Trophoblast cell (in vitro differentiated cells and primary cell): ENCODE measurements at places on chromosomes 1 and 21.

DNA sequence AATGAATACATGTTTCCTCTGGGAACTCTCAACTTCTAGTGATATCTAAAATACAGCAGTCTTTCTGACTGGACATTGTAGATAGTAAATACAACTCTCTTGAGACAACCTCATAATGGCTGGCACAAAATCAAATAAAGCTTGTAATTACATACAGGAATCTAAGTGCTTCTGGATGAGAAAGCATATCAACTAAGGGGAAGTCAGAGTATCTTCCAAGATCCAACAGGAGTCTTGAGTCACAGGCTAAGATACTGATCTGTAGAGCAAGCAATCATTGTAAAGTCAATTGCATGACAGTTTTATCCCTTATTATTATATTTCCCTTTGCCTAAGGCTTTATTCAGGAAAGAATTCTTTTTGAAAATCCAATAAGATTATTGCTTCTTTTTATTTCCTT lies 249.9 kb downstream of the LRRIQ3 start:
- H3K4me1 ChIP-seq, result no peaks in the 10 kb centered on the region
- no peaks in the 10 kb centered on the region for H3K27me3 ChIP-seq
- DNase-seq, result no peak
- H3K27ac ChIP-seq, result no peak overlapping the region

GRCh38 chr1:228180271-228180958 lies 14.8 kb downstream of the IBA57 start:
- no peaks in the 10 kb centered on the region for H3K27me3 ChIP-seq
- no peaks in the 10 kb centered on the region for H3K4me1 ChIP-seq
- no peak overlapping the region for H3K4me3 ChIP-seq
- H3K27ac ChIP-seq, result no peak overlapping the region
- H3K36me3 ChIP-seq, result no peaks in the 10 kb centered on the region
- peak; percentile 21 for DNase-seq

- no peak for DNase-seq
- no peaks in the 10 kb centered on the region for H3K27me3 ChIP-seq
- no peaks in the 10 kb centered on the region for H3K36me3 ChIP-seq
- H3K27ac ChIP-seq, result no peak overlapping the region
Measured at GRCh38 chr1:175754921-175755320, 11.5 kb upstream of the TNR start.

GRCh38 chr1:32020339-32020738 lies 6.7 kb downstream of the KHDRBS1 start:
- H3K27me3 ChIP-seq, result no peaks in the 10 kb centered on the region
- no peak overlapping the region for H3K4me3 ChIP-seq
- H3K4me1 ChIP-seq, result peaks cover 7% of the 10 kb centered on the region
- H3K36me3 ChIP-seq, result peaks cover 33% of the 10 kb centered on the region
- no peak overlapping the region for H3K27ac ChIP-seq
- no peak for DNase-seq

- DNase-seq, result no peak
- H3K27ac ChIP-seq, result no peak overlapping the region
- no peaks in the 10 kb centered on the region for H3K4me1 ChIP-seq
- no peaks in the 10 kb centered on the region for H3K27me3 ChIP-seq
- no peak overlapping the region for H3K4me3 ChIP-seq
Measured at GRCh38 chr1:91036894-91037829, 15.3 kb upstream of the ZNF644 start.

GRCh38 chr1:152983743-152984142 lies at the start of gene SPRR1A:
SPRR1A (plus strand) TSS chr1:152984081; CDS start chr1:152985231, 1,150 bp downstream.
- H3K27ac ChIP-seq, result no peak within 1 kb of the TSS
- DNase-seq, result no peak
- H3K36me3 ChIP-seq, result no peaks in the 10 kb centered on the region
- H3K4me3 ChIP-seq, result no peak within 1 kb of the TSS
- no peaks in the 10 kb centered on the region for H3K27me3 ChIP-seq

GRCh38 chr1:37399205-37399604 lies 75.2 kb upstream of the ZC3H12A start:
- no peak overlapping the region for H3K27ac ChIP-seq
- no peak overlapping the region for H3K4me3 ChIP-seq
- no peaks in the 10 kb centered on the region for H3K36me3 ChIP-seq
- H3K27me3 ChIP-seq, result no peaks in the 10 kb centered on the region
- H3K4me1 ChIP-seq, result no peaks in the 10 kb centered on the region
- no peak for DNase-seq

DNA sequence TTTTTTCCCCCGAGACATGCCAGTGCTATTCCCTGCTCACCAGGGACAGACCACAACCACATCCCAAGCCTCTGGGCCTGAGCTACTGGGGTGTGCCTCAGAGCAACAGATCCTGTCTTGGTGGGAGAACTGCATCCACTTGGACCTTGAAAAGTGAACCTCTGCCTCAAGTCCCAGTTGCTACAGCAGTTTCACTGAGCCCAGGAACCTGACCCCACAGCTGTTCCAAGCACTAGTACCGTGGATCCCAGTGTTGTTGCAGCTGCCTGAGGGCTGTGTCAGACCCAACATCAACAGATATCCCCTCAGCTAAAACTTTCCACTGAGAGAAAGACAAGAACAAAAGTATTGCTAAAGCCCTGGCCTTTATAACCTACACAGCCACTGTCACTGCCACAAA lies 373.0 kb downstream of the PLPP3 start:
- no peak overlapping the region for H3K27ac ChIP-seq
- no peak overlapping the region for H3K4me3 ChIP-seq
- H3K36me3 ChIP-seq, result peaks cover 2% of the 10 kb centered on the region
- H3K27me3 ChIP-seq, result no peaks in the 10 kb centered on the region
- no peak for DNase-seq

DNA sequence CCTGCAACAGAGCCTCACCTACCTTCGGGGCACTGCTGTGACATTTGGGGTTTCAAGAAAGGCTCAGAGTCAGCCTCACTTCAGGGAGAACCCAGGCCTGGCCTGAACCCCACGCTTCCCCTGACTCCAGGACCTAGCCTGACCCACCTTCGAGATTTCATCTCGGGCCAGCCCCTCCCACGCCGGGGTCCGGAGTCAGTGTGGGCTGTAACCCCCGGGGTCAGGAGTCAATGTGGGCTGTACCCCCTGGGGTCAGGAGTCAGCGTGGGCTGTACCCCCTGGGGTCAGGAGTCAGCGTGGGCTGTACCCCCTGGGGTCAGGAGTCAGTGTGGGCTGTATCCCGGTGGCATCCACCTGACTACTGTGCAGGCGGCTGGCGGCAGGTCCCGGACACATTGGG lies 183.0 kb upstream of the RAB4A start:
- no peak overlapping the region for H3K27ac ChIP-seq
- H3K36me3 ChIP-seq, result no peaks in the 10 kb centered on the region
- H3K4me3 ChIP-seq, result no peak overlapping the region
- peaks cover 2% of the 10 kb centered on the region for H3K4me1 ChIP-seq
- H3K27me3 ChIP-seq, result no peaks in the 10 kb centered on the region

- H3K36me3 ChIP-seq, result no peaks in the 10 kb centered on the region
- no peaks in the 10 kb centered on the region for H3K4me1 ChIP-seq
- H3K27ac ChIP-seq, result peak overlapping the region; percentile 62
- H3K27me3 ChIP-seq, result no peaks in the 10 kb centered on the region
Measured at GRCh38 chr1:173715538-173715844, 710 bp downstream of the KLHL20 start.

DNA sequence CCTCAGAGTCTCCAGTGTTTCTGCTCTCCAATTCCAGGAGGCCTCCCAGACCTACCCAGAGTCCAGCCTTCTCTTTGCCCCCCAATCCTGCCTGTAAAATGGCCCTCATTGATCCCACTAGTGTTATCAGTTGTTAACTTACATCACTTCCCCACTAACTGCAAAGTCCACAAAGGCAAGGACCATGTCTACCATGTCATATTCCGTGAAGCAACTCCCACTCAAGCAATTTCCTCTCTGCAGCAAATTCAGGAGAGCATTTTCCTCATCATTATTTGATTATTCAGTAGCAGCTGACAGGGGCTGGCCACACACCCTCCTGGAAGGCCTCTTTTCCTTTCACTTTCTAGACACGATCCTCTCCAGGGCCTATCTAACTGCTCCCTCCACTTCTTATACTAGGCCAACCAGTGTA lies 153.5 kb downstream of the RERE start:
- peaks cover 19% of the 10 kb centered on the region for H3K4me1 ChIP-seq
- H3K4me3 ChIP-seq, result no peak overlapping the region
- no peak overlapping the region for H3K27ac ChIP-seq
- no peaks in the 10 kb centered on the region for H3K36me3 ChIP-seq

DNA sequence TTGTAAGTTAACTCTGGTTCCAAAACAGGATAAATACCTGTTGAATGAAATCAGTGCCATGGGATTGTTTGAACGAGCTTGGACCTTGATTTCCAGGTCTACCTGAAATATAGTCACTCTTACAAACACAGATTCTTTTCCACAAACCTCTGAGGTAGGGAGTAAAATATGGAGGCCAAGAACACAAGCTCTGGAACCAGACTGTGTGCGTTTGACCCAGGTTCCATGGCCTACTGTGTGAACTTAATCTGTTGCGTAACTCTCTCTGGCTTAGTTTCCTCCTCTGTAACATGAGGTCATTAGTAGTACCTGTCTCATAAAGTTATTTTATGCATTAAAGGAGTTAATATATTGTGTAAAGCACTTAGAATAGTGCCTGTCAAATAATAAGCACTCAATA lies 25.1 kb downstream of the DENND2D start:
- H3K4me3 ChIP-seq, result no peak overlapping the region
- DNase-seq, result no peak
- peaks cover 2% of the 10 kb centered on the region for H3K36me3 ChIP-seq
- no peaks in the 10 kb centered on the region for H3K4me1 ChIP-seq
- no peak overlapping the region for H3K27ac ChIP-seq

- H3K36me3 ChIP-seq, result no peaks in the 10 kb centered on the region
- no peak overlapping the region for H3K4me3 ChIP-seq
- peaks cover 2% of the 10 kb centered on the region for H3K4me1 ChIP-seq
- H3K27ac ChIP-seq, result no peak overlapping the region
- H3K27me3 ChIP-seq, result no peaks in the 10 kb centered on the region
- DNase-seq, result no peak
Measured at GRCh38 chr1:222880587-222880986, 65.7 kb downstream of the DISP1 start.

DNA sequence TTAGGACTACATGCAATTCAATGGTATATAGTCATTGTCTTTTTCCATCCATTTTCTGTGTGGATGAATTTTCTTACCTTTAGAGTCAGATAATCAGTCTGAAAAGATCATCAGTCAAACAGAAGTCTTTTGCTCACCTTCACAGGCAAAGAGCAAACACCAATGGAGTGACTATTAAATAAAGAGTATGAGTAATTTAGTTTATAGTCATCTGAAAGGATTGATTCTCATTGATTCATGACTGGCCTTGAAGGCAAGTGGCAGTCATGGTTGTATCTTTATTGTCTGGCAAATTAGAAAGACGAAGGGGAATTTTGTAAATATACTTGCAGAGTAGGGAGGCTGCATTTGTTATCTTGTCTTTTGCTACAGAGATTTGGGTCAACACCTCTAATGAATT lies 89.9 kb downstream of the EPB41 start:
- no peak overlapping the region for H3K27ac ChIP-seq
- no peak overlapping the region for H3K4me3 ChIP-seq
- H3K36me3 ChIP-seq, result no peaks in the 10 kb centered on the region
- H3K27me3 ChIP-seq, result no peaks in the 10 kb centered on the region

DNA sequence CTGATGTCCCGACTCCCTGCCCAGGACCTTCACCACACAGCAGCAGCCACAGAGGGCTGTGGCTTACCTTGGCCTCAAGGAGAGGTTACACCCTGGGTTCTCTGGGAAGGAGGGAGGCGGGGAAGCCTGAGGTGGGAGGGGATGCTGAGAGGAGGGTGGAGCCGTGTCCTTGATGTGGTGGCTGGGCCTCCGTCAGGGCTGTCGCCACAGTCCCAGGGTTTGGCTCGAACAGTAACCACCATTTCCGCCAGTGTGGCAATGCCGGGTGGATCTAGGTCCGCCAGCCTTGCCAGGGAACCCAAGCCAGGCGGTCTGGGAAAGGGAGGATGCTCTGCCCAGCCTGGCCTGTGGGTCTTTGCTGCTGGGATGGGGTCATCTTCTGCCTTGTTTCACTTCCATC lies 18.4 kb upstream of the CDCA8 start:
- H3K36me3 ChIP-seq, result no peaks in the 10 kb centered on the region
- no peaks in the 10 kb centered on the region for H3K4me1 ChIP-seq
- no peaks in the 10 kb centered on the region for H3K27me3 ChIP-seq

GRCh38 chr1:78088486-78088885 lies 42.7 kb downstream of the GIPC2 start:
- H3K4me1 ChIP-seq, result no peaks in the 10 kb centered on the region
- H3K4me3 ChIP-seq, result no peak overlapping the region
- H3K27ac ChIP-seq, result no peak overlapping the region
- H3K36me3 ChIP-seq, result no peaks in the 10 kb centered on the region
- H3K27me3 ChIP-seq, result no peaks in the 10 kb centered on the region

- no peaks in the 10 kb centered on the region for H3K27me3 ChIP-seq
- no peak overlapping the region for H3K27ac ChIP-seq
- H3K36me3 ChIP-seq, result no peaks in the 10 kb centered on the region
- DNase-seq, result no peak
- H3K4me1 ChIP-seq, result no peaks in the 10 kb centered on the region
Measured at GRCh38 chr1:158148468-158148867, 32.2 kb upstream of the CD1D start.

DNA sequence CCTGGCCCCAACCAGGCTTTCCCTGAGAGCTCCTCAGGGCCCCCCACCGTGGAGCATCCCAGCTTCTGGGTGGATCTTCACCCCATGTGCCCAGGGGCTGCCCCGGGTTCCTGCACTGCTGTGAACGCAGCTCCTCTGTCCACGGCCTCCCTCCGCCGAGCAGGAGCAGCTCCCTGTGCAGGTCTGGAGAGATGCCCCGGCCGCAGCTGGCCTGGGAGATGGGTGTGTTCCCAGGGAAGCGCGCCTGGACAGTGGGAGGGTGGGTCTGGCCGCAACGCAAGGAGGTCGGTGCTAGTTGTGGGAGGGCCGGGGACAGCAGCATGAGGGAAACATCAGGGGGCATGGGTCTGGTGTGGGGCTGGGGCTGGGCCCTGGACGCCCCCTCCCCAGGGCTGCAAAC lies 71.3 kb downstream of the MORN1 start:
- H3K27ac ChIP-seq, result no peak overlapping the region
- no peak for DNase-seq
- H3K36me3 ChIP-seq, result no peaks in the 10 kb centered on the region

- H3K27me3 ChIP-seq, result no peaks in the 10 kb centered on the region
- H3K4me1 ChIP-seq, result peaks cover 3% of the 10 kb centered on the region
- no peaks in the 10 kb centered on the region for H3K36me3 ChIP-seq
- H3K4me3 ChIP-seq, result no peak overlapping the region
- no peak overlapping the region for H3K27ac ChIP-seq
- no peak for DNase-seq
Measured at GRCh38 chr1:8247811-8248436, 70.0 kb upstream of the SLC45A1 start.

- H3K27ac ChIP-seq, result no peak overlapping the region
- H3K4me3 ChIP-seq, result no peak overlapping the region
- H3K4me1 ChIP-seq, result no peaks in the 10 kb centered on the region
- H3K36me3 ChIP-seq, result peaks cover 7% of the 10 kb centered on the region
- no peaks in the 10 kb centered on the region for H3K27me3 ChIP-seq
Measured at GRCh38 chr1:117883616-117884015, 45.8 kb downstream of the GDAP2 start.

DNA sequence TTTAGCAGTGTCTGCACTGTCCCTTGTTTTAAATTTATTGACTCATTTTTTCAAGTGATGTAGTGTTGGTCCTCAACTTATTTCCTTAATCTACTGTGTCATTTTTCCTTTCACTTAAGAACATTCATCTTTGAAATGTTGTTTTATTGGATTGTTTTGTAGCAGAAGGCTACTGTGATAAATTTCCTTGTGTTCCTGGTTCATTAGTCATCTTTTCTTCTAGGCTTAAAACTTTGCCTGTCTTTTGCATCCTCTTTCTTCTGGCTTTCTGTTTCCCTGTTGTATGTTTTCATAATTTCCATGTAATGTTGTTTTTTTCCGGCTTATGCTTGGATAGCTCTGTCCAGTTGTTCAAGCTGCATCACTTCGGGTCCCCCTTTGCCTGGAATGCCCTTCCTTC lies 61.9 kb downstream of the UBE2T start:
- H3K4me1 ChIP-seq, result peaks cover 3% of the 10 kb centered on the region
- no peaks in the 10 kb centered on the region for H3K36me3 ChIP-seq
- DNase-seq, result no peak
- peaks cover 4% of the 10 kb centered on the region for H3K27me3 ChIP-seq
- H3K27ac ChIP-seq, result no peak overlapping the region
